A549 treated with dexamethasone at 1 μM for 4 hours (cell line): ENCODE measurements at places on chromosomes 12 and 14. TPM values are rescaled to one million over a fixed set of nuclear protein-coding genes. Genes with fewer than 3 reads are reported as not detected.

Gene KERA
- not detected in 5 replicates for total RNA-seq

Gene OTUB2
- total RNA-seq = 2.5 to 3.7 TPM (median 3.1 TPM) in 5 replicates

Gene TMEM30B
- total RNA-seq = 0.18 to 0.42 TPM (median 0.30 TPM) in 5 replicates

Gene CLEC1B
- total RNA-seq = not detected in 5 replicates

Gene TCP11L2
- 1.7 to 3.1 TPM (median 2.1 TPM) in 5 replicates for total RNA-seq

Gene KCNA5
- not detected in 5 replicates for total RNA-seq
